ENCODE measurements at places on chromosomes 3 and 15.

DNA sequence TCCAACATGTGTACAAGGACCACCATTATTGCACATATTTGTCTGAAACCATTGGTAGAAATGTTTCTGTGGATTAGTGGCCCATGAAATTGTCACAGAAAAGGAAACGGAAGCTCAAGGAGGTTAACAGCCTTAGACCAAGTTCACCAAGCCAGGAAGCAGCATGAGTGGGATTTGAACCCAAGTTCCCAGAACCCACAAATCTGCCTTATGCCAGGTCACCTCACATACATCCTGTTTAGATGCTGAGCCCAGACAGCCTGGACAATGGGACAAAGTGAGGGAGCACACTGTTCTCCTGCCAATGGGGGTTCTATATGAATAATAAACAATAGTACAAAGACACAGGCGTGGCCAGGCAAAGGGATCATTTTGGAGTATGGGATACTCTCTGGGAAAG is 59.6 kb upstream of the CA12 start:
- DNase-seq, result no peak

- DNase-seq, result no peak
Observed at GRCh38 chr3:45194791-45195190, 31.3 kb downstream of the TMEM158 start.

DNA sequence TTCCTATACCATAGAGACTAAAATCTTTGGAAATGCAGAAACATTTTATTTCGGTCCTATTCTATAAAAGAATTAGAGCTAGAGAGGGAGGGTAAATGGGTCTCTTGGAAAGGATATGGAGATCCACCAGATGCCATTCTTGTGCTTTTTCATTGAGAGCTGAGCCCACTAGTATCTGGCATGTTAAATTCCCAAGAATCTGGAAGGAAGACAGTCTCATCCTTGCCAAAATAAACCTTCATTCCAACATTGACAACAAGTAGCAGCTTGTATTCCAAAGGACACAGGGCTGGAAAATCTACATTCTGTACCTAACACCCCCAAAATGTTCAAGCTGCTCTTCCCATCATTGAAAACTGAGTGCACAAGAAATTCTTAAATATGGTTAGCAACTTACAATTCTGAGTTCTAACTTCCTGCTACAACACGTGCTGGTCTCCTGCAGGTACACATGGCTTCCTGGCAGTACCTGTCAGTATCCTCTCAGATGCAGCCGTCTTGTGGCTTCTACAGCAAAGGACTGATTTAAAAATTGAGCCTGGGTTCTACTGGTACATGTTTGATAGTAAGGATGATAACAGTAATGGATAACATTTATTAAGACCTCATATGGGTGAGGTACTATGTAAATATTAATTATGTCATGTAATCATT is 348.1 kb downstream of the SV2B start:
- DNase-seq, result no peak

DNA sequence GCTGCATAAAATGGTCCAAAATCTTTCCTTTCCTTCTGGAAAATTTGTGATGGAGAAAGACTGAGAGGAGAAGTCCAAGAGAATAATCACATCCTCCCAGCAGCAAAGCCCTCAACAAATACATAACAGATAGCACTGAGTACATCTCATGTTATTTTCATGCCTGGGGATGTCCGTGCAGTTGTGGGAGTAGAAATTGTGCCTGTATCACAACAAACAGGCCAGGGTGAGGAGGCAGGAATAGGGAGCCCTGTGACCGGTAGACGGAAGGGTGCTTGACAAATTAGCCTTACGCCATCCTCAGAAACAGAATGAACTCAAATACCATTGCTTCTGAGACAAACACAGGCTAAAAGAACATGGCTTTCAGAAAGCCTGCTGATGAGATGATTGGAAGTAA is 333.2 kb upstream of the UMPS start:
- no peak for DNase-seq

DNA sequence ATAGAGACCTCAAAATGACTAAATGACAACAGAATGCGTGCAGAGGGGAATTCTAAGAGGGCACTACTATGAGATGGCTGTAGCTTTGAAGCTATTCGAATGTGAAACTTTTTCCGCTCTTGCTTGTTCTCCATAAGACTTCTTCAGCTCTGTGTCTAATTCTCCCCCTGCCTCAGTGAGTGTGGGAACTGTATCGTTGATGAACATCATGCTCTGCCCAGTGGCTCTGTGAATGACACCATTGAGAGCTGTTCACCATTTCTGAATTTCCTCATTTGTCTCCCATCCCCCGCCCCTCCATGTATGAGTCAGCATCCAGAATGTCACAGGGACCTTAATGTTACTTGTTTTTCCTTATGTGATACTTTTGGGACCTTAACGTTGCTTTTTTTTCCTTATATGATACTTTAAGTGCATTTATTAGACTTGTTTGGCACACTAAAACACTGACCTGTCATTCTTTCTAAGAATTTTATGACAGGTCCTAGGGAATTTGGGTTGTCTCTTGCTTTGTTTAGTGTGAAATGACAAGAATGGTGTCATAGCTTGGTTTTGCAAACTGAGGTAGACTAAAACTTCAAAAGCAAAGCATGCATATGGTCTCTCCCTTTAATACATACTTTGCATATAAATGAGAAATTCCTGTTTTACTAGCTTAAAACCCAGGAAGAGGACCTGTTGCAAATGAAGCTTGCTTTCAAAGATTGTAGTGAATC is 99.6 kb downstream of the FNDC3B start:
- no peak for DNase-seq

DNA sequence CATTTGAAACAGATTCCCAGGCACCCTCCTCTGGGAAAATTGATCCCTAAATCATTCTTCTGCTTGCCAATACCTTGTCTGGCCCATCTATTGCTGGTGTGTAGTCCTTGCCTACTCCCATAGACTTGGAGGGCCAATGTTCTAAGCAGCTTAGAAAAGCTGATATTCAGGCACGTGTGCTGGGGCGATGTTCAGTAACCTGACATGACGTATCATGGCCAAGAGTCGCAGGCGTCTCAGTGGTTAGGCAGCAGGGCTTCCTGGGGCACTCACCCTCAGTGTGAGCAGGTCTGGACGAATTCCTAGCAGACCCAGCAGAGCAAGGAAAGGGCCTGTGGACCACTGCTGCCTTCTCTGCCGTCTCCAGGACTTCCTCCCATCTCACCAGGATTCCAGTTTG is 21.6 kb downstream of the EPHB1 start:
- no peak for DNase-seq

DNA sequence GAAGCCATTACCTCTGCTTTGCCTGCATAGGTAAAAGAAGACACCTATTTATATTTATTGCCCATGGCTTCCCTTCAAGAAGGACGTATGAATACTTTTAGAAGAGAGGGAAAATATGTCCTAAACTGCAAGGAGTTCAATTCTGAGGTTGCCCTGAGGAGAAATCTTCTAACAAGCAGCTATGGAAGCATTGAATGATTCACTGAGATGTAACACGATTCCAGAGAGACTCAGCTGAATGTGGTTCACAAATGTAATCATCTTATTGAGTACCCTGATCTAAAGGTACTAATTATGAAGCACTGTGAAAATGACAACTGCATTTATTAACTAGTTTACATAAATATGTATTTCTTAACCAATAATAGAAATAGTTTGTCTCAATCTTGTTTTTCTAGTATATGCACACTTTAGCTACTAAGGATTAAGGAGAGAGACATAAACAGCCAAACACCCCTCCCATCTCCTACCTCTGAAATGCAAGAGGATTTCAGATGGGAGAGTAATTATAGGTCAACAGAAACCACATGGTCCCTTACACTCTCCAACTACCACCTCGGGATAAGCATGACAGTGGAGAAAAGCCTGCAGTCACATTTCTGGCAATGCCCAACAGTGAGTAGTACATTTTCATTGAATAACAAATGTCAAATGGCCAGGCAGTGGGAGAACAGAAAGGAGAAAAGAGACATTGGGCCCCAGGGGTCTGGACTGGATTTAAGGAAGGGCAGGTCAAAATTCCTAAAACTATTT is 506.2 kb upstream of the IL12A start:
- DNase-seq, result no peak

DNA sequence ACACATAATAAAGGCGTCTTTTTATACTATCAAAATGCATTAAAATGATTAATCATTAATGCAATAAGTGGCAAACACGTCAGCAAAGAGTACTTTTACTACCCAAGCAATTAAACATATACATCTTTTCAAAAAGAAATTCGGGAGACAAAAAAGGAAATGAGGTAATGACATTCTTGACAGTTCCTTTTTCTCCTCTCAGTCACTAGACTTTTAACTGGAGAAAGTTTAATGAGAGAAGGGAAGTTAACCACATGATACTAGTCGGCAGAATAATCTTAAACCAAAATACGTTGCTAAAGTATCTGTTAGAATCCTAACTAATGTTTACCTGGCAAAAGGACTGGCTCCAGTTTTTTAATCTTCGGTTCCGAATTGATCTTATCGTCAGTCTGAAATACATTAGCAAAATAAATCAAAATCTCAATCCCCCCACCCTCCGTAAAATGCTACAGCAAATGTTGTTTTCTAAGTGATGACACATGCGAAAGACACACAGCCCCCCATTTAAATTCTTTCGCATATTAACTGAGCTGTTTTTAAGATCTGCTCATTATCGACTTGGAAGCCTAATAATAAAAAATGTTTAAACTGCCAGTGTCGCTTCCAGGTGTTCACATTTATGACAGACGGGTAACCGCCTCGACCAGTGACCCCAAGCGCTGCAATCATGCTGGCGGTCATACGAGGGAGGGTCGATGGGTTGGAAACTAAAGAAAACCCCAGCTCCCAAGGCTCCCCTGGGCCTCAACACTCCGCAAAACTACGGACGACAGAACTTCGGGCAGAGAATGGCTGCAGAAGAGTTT is 778 bp downstream of the MTMR10 start:
- no peak for DNase-seq

DNA sequence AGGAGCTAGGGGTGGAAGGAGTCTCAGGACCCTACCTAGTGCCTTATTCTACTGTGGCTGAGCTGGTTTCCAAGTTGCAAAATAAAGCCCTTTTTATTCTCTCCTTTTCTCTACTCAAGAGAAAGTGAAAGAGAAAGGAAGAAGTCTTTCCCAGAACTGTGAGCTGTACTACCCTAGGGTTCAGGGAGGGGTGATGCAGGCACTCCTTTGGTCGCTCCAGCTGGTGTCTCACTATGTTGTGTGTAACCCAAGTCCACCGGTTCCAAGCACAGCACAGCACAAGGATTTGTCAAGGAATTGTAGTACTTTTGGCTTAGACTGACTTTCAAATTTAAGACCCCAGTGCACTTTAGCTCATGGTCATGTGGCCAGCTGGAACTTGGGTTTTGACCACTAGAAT is 1721.7 kb downstream of the OTOL1 start:
- no peak for DNase-seq

- DNase-seq, result no peak
Observed at GRCh38 chr3:14484741-14485140, 55.4 kb downstream of the GRIP2 start.

DNA sequence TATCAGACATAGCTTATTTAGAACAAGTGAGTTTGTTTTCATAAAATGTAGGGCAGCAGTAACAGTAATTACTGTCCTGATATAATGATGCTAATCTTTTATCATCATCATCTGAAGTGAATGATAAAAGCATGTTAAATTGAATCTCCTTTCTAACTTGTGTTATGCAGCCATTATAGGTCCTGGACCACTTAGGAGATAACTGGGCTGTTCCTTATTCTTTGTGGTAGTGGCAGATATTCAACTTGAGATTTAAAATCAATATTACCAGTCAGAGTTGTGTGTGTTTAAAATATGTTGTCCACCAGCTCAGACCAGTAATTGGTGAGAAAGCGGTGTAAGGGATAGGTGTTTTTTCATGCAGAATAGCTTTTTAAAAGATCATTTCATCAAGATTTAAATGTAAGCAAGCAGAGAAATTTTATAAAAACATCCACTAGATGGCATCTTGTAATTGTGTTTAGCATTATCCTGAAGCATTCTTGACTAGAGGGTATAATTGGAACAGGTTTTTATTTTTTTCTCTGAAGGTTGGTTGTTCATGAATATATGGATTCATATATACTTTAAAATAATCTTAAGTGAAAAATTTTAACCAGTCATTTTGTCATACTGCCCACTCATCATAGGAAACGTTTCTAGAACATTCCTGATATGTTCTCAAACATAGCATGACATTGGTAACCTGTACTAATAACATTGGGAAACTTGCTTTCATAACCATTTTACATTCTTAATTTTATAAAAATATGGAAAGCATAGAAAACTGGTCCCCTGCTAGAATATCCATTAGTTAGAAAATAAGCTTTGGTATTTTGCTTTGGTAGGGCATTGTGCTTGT is 153.9 kb downstream of the BBX start:
- DNase-seq, result no peak

GRCh38 chr15:70447928-70448698 is 315.2 kb downstream of the UACA start:
- peak; percentile 56 for DNase-seq

GRCh38 chr3:157767607-157768006 is 264.4 kb upstream of the VEPH1 start:
- no peak for DNase-seq

- no peak for DNase-seq
Observed at GRCh38 chr15:59360896-59361295, 11.8 kb downstream of the MYO1E start.

DNA sequence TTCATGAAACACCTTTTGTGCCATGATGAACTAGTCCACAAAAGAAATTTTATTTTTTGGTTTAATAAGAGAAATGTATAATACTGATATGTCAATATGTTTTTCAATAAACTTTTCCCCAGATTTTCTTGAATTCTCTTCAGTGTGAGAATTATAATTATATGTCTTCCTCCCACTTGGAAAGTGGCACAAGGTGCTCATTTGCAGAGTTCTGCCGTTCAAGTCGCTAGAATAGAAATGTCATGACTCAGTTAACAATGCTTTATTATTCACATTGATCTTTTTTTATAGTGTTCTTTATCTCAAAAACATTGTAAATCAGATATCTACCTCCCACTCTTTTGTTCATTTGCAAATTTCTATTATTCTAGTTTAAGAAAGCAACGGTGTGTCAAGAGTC is 87.3 kb downstream of the MDFIC2 start:
- no peak for DNase-seq

DNA sequence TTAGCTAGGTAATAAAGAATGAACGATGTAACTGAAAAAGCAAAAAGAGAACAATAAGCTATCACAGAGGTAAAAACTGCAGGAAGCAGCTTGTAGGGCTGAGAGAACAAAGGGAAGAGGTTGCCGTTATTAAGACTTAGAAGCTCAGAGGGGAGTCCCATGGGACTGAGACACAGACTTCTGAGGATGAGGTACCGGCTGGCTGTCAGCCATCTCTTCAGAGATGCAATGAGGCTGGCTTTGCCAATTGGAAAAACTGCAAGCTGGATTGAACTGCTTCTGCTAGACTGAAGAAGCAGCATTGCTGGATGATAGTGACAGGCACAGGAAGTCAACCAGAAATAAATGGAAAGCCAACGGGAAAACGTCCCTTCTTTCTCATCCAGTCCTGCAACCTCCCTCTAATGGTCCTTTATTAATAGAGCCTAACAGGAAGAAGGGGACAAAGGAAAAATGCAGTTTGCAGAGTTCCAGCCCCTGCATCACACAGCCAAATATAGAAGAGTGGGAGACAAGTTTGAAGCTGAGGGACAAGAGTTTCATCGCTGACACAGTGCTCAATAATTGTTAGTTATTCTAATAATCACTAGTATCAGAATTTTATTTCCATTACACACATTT is 21.1 kb upstream of the KLHL6 start:
- no peak for DNase-seq

Measured in activated gamma-delta T cell treated with Interleukin-2 at 50 U/mL for 16 hours (primary cell).